GM20000 (cell line): ENCODE measurements at places on chromosomes 2 and 18.
A peak's percentile ranks its signal among the peaks of the same experiment; 100 is the strongest.

DNA sequence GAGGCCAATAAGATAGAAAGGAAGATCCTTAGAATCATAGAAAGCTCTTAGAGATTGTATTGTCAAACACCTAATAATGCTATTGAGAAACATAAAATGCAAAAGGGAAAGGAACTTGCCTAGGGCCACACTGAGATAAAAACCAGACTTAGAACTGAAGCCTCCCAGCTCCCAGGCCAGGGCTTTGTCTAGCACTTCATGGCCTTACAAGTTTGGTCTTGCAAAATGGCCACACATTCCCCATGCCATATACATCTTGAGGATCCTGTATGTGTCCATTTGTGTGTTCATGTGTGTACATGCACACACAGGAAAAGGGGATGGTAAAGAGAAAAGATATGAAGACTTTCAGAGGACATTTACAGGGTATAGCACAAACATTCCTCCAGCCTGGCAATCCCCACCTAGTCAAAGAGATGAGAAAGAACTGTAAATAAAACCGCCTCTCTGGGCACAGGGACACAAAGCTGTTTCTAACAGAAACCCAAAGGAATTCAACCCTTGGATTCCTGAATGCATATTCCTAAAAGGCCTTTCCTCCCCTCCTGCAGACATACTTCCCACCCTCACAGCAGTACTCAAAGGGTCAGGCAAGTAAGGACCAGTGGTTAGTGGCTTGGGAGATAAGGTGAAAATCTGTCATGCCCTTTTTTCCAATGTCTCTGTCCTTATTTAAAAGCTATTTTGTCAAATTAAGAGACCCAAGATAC, 99.7 kb upstream of the KLHL29 start:
- DNase-seq, result no peak

- no peak for DNase-seq
These were observed 208.2 kb upstream of the REV1 start for GRCh38 chr2:99697811-99698568.

DNA sequence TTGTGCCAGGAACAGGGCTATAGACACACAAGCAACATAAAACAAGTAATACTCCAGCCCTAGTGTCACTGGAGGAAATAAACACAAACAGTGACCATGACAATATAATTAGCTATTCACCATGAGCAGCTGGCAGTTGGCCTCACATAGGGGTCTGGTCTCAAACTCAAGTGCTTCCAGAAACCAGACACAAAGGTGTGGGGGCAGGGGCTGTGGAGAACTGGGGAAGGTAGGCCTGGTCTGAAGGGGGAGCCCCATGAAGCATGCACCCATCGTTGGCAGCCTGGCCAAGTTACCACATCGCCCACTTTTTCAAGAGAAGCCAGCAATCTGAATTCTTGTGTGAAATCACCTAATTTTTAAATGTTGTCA, 49.5 kb upstream of the SP3 start:
- DNase-seq, result no peak

DNA sequence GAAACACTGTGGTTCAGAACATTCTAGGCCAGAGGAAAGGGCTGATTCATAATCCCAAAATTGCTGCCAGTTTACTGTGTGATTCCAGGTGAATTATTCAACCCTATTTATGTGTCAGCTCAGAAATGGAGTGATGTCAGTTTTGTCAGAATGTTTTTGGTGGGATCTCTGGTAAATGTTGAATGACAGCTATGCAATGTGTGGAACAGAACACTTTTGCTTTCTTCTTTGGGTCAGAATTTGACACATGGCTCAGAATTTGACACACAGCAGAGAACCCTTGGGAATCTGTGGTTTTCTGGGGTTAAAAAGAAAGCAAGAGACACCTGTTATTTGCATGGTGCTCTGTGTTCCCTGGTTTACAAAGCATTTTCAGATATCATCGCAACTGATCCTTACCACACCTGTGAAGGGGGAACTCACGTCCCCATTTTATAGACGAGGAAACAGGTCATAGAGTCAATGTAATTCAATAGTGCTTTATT, 1.6 kb upstream of the MTA3 start:
- DNase-seq, result peak; percentile 49

DNA sequence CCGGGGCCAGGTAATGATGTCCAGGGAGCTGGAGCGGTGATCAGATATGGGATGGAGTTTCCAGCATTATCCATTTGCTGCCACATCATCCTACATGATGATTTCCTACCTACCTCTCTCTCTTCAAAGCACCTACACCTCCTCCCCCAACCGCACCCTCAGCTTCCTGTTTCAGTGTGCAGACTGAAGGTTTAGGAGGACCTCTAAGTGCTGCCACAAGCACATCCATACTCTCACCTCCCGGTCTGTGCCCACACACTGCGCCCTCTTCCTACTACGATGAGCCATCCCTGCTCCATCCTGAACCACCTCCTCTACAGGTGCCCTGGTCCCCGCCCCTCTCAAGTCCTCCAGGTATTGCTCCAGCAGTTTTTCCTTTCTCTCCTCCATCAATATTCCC, 123.7 kb downstream of the ALPK2 start:
- no peak for DNase-seq

GRCh38 chr2:192042126-192042525, 152.6 kb downstream of the TMEFF2 start:
- no peak for DNase-seq

GRCh38 chr2:105518897-105519296, 120.0 kb upstream of the FHL2 start:
- no peak for DNase-seq

DNA sequence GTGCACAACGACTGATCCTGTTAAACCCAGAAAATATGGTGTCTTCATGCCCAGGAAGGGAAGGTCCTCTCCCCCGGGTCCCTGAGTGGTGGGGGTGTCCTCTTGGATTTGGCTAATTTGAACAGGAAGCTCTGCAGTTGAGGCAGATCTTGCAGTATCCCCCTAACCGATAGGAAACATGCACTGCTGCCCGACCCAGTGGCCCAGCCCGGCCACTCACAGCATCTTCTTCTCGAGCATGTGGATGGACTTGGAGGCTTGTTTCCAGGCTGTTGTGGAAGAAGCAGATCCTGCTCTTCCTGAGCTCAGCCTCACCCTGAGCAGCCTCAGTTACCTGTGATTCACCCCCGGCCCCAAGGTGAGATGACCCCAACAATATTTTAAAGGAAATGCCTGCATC, 46.4 kb upstream of the ASB1 start:
- no peak for DNase-seq

DNA sequence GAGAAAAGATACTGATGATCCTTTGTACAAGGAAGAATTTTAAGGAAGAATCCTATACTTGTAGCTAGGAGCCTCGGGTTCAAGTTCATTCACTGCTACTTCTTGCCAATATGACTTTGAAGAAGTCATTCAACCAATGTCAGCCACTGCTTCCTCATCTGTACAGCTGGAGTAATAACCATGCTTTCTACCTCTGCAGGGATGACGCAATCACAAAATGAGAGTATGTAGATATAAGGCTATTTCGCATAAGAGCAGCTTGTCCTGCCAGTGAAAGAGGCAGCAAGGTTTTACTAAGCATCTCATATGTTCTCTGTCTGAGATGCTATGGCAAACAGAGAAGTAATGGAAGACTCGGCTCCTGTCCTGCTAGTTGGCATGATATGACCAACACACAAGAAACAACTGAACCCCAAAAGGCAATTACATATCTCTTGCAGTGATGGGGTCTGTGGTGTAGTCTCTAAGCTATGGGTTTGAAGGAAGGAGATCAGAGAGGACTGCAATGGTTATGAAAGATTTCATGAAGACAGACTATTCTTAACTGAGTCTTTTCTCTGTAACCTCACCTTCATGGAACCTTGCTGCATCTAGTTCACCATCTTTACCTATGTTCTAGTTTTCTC, 9.2 kb downstream of the AAK1 start:
- DNase-seq, result no peak

GRCh38 chr2:145380436-145381017, 860.6 kb upstream of the ZEB2 start:
- no peak for DNase-seq
